ENCODE measurements at places on chromosomes 12 and 14. TPM values are rescaled to one million over a fixed set of nuclear protein-coding genes. Genes with fewer than 3 reads are reported as not detected.

- peak overlapping the region; percentile 37 for H3K27ac ChIP-seq
- H3K36me3 ChIP-seq = no peaks in the 10 kb centered on the region
- H3K27me3 ChIP-seq = no peaks in the 10 kb centered on the region
- no peaks in the 10 kb centered on the region for H3K4me1 ChIP-seq
- peak; percentile 76 for DNase-seq
Observed at GRCh38 chr14:54450535-54450934, 9.4 kb upstream of the CNIH1 start.

GRCh38 chr12:10190558-10191388 is 11.9 kb downstream of the TMEM52B start:
- no peak overlapping the region for H3K27ac ChIP-seq
- no peaks in the 10 kb centered on the region for H3K4me1 ChIP-seq
- peak; percentile 68 for DNase-seq
- H3K4me3 ChIP-seq = no peak overlapping the region

- no peak overlapping the region for H3K4me3 ChIP-seq
- DNase-seq = no peak
- no peaks in the 10 kb centered on the region for H3K27me3 ChIP-seq
Observed at GRCh38 chr12:59710004-59710628, 114.3 kb downstream of the SLC16A7 start.

The TIGAR gene
- total RNA-seq = 7.0 TPM

DNA sequence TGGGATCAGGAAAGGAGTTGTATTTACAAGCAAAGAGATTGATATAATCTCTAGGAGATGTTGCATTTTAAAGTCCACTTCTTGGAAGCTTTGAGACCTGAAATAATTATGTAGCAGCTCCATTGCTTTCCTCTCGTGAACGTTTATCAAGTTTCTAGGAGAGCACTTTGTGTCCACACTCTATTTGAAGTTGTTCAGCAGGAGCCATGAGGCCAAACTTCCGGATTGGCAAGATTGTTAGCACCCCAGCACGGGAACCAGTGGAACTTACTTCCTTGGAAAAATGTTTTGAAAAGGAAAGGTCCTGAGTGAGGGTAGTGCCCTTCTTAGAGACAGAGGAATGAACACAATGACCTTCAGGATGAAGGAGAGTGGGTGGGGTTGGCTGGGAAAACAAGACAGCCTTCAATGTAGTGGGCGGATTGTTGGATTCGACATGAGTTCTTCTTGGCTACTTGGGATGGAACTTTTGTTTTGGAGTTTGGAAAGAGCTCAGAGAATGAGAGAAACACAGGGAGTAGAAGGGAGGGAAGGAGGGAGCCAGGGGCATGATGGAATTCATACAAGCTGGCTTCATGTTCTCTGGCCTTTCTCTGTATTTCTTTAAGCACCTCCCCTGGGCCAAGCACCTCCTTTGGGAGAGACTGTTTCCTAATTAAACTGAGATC is 23.8 kb upstream of the CISTR start:
- H3K27ac ChIP-seq = no peak overlapping the region
- H3K4me3 ChIP-seq = no peak overlapping the region
- H3K36me3 ChIP-seq = no peaks in the 10 kb centered on the region
- DNase-seq = no peak
- no peaks in the 10 kb centered on the region for H3K4me1 ChIP-seq

DNA sequence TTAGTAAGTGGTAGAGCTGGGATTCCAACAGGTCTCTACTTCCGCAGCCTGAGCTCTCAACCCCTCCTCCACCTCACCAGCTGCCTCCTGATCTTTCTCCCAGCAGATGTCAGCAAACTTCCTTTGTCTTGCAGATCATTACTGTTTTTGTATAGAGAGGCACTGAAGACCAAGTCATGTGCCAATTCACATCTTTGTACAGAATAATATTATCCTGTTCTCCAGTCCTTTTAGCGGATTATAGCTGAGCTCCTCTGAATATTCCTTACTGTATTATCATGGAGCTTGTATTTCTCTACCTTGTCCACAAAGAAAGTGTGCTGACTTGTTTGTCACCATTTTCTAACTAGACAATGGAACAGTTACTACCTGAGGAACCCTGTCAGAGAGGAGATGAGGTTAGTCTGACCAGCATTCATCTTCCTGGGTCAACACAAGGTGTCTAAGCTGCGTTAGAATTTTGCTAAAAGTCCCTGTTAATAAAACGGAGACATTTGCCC is 142.3 kb upstream of the ARHGAP5 start:
- no peak overlapping the region for H3K4me3 ChIP-seq
- no peaks in the 10 kb centered on the region for H3K36me3 ChIP-seq
- DNase-seq = no peak
- no peak overlapping the region for H3K27ac ChIP-seq
- H3K27me3 ChIP-seq = no peaks in the 10 kb centered on the region

The PAH gene
- total RNA-seq = not detected

The USP44 gene
- 8.4 TPM for total RNA-seq

The TMEM260 gene
- total RNA-seq = 26.1 TPM

GRCh38 chr12:109504068-109504467 is 26.6 kb downstream of the UBE3B start:
- no peaks in the 10 kb centered on the region for H3K27me3 ChIP-seq
- H3K4me1 ChIP-seq = no peaks in the 10 kb centered on the region
- no peak overlapping the region for H3K27ac ChIP-seq
- peaks cover 92% of the 10 kb centered on the region for H3K36me3 ChIP-seq

The MSI1 gene
- total RNA-seq = 0.49 TPM

The VRTN gene
- 0.09 TPM for total RNA-seq

DNA sequence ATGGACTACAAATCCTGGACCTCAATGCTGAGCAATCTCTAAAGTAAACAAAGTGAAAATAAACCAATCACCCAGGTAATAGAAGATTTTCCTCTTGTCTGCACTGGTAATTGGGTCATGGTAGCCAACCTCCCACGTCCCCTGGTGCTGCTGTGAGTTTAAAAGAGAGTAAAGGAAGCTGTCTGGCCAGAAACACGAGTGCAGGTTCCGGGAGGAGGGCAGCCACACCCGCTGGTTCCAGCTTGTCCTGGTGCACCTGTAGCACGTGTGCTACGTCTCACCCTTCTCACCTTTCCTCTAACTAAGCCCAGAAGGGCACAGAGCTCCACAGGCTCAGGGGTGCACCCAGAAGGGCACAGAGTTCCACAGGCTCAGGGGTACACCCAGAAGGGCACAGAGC is 5.4 kb downstream of the CRACR2A start:
- peak overlapping the region; percentile 17 for H3K27ac ChIP-seq
- no peaks in the 10 kb centered on the region for H3K36me3 ChIP-seq
- H3K27me3 ChIP-seq = no peaks in the 10 kb centered on the region

DNA sequence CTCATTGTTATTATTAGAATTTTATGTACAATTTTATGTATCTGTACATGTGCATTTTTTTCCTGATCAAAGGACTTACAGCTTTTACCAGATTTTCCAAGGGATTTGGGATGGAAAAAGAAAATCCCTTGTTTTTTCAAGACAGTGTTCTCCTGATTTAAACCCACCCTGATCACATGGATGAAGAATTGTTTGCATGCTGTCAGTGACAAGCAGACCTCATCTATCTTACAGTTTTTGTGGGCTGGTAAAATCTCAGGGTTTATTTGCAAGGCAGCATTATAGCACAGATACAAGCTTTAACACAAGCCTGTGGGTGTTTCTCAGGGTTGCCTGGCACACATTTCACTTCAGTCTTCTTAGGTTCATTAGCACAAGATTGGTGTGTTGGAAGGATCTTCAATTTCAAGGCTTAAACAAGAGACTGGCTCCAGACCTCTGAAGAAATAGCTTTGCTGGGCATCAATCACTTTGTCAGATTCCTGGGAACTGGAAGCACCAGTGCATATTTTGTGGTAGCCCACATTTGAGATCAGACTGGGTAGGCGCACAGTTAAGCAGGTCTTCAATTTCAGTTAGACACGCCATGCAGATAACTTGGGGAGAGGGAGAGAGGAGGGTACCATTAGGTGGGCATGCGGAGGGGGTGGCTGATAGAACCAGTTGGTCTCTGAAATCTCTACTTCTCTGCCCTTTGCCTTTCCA is 118.0 kb downstream of the TBX5 start:
- H3K4me1 ChIP-seq = no peaks in the 10 kb centered on the region
- DNase-seq = no peak
- no peak overlapping the region for H3K27ac ChIP-seq
- no peaks in the 10 kb centered on the region for H3K36me3 ChIP-seq
- no peaks in the 10 kb centered on the region for H3K27me3 ChIP-seq
- no peak overlapping the region for H3K4me3 ChIP-seq

The ATP5F1B gene
- total RNA-seq = 264 TPM

GRCh38 chr12:29945904-29946303 is 162.2 kb upstream of the TMTC1 start:
- no peaks in the 10 kb centered on the region for H3K27me3 ChIP-seq
- H3K36me3 ChIP-seq = no peaks in the 10 kb centered on the region
- H3K27ac ChIP-seq = no peak overlapping the region
- H3K4me3 ChIP-seq = no peak overlapping the region
- DNase-seq = no peak

The MFAP5 gene
- 19.9 TPM for total RNA-seq

The SERPINA1 gene
- 786 TPM for total RNA-seq

GRCh38 chr14:99968191-99968920 is 96.9 kb upstream of the EVL start:
- H3K27me3 ChIP-seq = no peaks in the 10 kb centered on the region
- H3K27ac ChIP-seq = no peak overlapping the region
- no peaks in the 10 kb centered on the region for H3K36me3 ChIP-seq
- peaks cover 25% of the 10 kb centered on the region for H3K4me1 ChIP-seq

The BDKRB1 gene
- total RNA-seq = not detected

The SLC5A8 gene
- not detected for total RNA-seq

GRCh38 chr12:124744659-124745464 is 118.8 kb downstream of the SCARB1 start:
- H3K27me3 ChIP-seq = no peaks in the 10 kb centered on the region
- H3K4me1 ChIP-seq = peaks cover 52% of the 10 kb centered on the region
- peak overlapping the region; percentile 90 for H3K27ac ChIP-seq

GRCh38 chr12:26648584-26648983 is 184.4 kb downstream of the ITPR2 start:
- DNase-seq = no peak
- H3K36me3 ChIP-seq = no peaks in the 10 kb centered on the region
- no peak overlapping the region for H3K27ac ChIP-seq
- no peaks in the 10 kb centered on the region for H3K27me3 ChIP-seq
- H3K4me3 ChIP-seq = no peak overlapping the region
